ENCODE measurements at places on chromosomes 12 and 14. TPM values are rescaled to one million over a fixed set of nuclear protein-coding genes. Genes with fewer than 3 reads are reported as not detected.
A peak's percentile ranks its signal among the peaks of the same experiment; 100 is the strongest.

DNA sequence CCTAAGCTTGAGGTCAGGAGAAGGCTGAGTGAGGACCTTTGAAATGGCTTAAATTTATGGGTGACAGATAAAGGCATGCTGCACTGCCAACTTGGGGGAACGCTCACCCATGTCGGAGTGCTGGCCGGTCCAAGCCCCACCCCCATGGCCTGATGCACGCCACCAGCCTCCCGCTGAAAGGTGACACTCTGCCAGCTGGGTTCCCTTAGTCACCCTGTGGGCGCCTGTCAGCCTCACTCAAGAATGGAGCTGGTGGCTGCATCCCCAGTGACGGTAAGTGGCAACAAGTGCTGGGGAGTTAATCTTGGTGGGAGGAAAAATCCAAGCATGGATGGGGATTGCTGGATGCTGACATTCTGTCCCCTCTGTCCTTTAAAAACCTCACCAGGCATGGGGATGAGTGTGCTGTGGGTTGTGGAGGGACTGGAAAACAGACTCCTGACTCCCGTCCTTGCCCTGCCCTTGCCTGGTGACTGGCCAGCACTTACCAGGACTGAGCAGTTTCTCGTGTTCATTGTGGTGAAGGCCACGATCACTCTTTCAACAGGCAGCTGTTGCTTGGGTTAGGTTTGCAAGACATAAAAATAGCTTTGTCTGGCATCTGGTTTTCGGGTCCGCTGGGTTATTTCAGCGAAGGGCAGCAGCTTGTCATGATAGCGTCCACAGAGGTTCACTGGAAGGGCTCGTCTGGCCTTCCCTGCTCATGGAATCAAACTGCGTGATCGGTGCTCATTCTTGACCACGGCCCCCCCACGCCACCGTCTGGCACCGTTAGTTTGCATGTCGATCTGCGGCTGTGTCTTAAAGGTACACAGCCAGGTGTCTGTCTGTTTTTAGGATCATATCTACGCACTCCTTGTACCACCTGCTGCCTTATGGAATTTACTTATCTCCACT, 15.0 kb downstream of the ACACB start:
- H3K27ac ChIP-seq: no peak overlapping the region
- H3K4me3 ChIP-seq: no peak overlapping the region
- H3K36me3 ChIP-seq: no peaks in the 10 kb centered on the region
- H3K27me3 ChIP-seq: peaks cover 19% of the 10 kb centered on the region
- H3K4me1 ChIP-seq: no peaks in the 10 kb centered on the region
- no peak for DNase-seq

Gene ADSS1
- total RNA-seq: 3.7 TPM

- no peak for DNase-seq
- no peaks in the 10 kb centered on the region for H3K36me3 ChIP-seq
- no peaks in the 10 kb centered on the region for H3K4me1 ChIP-seq
- no peak overlapping the region for H3K4me3 ChIP-seq
Measured at GRCh38 chr14:63938198-63939005, 85.6 kb downstream of the SYNE2 start.

DNA sequence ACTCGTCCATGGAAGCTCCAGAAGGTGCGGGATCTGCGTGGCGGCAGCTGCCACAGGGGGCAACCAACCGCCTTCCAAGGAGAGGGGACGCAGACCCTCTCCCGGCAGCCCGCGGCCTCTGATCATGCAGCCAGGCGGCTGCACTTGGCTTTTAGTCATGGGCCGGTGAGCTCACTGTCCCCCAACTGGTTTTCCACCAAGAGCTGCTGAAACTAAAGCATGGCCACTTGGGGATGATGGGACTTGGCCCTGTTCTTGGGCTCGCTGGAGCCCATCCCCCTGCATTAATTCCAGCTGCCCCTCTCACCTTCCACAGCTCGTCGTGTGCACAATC, 39.1 kb downstream of the CCDC85C start:
- peaks cover 57% of the 10 kb centered on the region for H3K4me1 ChIP-seq
- DNase-seq: no peak
- no peak overlapping the region for H3K4me3 ChIP-seq
- no peaks in the 10 kb centered on the region for H3K27me3 ChIP-seq
- no peak overlapping the region for H3K27ac ChIP-seq

Gene PPP1R36
- total RNA-seq: 0.25 TPM

DNA sequence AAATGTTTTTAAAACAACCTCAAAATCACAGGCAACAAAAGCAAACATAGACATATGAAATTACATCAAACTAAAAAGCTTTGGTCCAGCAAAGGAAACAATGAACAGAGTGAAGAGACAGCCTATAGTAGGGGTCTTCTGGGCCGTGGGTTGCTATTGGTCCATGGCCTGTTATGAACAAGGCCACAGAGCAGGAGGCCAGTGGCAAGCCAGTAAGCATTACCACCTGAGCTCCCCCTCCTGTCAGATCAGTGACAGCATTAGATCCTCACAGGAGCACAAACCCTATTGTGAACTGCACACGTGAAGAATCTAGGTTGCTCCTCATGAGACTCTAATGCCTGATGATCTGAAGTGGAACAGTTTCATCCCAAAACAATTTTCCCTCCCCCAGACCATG, 174.0 kb downstream of the DIO2 start:
- H3K4me1 ChIP-seq: no peaks in the 10 kb centered on the region
- H3K36me3 ChIP-seq: no peaks in the 10 kb centered on the region
- no peak for DNase-seq
- H3K4me3 ChIP-seq: no peak overlapping the region
- H3K27me3 ChIP-seq: no peaks in the 10 kb centered on the region
- no peak overlapping the region for H3K27ac ChIP-seq

Gene OSGEP
- total RNA-seq: 28.8 TPM

Gene TOMM20L
- total RNA-seq: not detected

Gene CATSPERB
- total RNA-seq: not detected

Gene TBX5
- total RNA-seq: 20.1 TPM

Gene IQSEC3
- not detected for total RNA-seq

DNA sequence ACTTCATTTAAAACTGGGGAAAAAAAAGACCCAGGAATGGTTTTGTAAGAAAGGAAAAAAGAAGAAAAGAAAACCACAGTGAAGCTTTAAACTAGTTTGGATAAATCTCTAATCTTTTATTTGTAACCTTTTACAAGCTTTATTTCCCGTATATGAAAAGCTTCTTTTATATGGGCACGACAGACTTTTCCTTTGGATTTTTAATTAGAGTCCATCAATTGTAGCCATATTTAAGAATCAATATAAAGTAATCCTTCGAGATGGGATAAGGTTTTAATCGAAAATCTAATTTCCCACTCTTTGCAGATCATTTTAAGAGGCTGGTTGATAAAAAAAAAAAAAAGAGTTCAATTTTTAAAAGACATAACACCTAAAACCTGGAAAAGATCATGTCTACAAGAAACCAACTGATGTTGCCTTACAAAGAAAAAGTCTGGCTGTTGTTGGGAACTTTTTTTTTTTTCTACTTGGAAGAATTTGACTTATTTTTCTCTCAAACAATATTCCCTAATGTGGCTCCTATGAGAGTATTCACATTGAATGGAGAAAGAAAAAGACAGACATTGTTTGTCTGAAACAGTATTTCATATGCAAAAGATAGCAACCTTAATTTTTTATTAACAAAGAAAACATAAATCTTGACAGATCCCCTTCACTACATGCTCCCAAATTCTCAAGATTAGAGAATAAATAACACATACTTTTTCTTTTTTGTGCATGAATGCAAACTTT, 4.9 kb upstream of the OTX2 start:
- H3K36me3 ChIP-seq: peaks cover under 1% of the 10 kb centered on the region
- H3K27ac ChIP-seq: no peak overlapping the region
- no peak overlapping the region for H3K4me3 ChIP-seq
- no peak for DNase-seq
- H3K4me1 ChIP-seq: no peaks in the 10 kb centered on the region

Gene PAPOLA
- 133 TPM for total RNA-seq

Gene ADGRD1
- not detected for total RNA-seq

- H3K27ac ChIP-seq: no peak overlapping the region
- H3K4me1 ChIP-seq: no peaks in the 10 kb centered on the region
- DNase-seq: peak; percentile 66
- no peaks in the 10 kb centered on the region for H3K36me3 ChIP-seq
Measured at GRCh38 chr12:6178981-6179761, 21.0 kb upstream of the CD9 start.

- no peak overlapping the region for H3K27ac ChIP-seq
- no peaks in the 10 kb centered on the region for H3K36me3 ChIP-seq
- DNase-seq: peak; percentile 43
- H3K4me3 ChIP-seq: no peak overlapping the region
Measured at GRCh38 chr12:89959179-89959578, 250.5 kb upstream of the ATP2B1 start.

Gene RGS6
- total RNA-seq: not detected

DNA sequence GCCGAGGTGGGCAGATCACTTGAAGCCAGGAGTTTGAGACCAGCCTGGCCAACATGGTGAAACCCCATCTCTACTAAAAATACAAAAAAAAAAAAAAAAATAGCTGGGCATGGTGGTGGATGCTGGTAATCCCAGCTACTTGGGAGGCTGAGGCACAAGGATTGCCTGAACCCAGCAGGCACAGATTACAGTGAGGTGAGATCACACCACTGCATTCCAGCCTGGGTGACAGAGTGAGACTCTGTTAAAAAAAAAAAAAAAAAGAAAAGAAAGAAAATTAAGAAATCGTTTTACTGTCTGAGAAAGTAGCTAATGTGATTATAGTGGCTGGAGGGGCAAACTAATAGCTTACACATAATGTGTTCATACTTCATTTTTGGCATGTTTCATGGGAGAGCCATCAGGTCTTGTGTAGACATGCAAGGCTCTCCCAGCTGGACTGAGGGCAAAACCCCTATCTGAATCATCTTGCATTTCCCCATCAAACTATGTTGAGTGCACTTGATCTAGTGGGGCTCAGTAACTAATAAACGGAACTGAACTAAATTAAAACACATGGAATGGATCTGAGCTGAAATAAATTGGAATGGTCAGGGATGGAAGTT, 16.2 kb downstream of the KIF21A start:
- H3K4me3 ChIP-seq: no peak overlapping the region
- no peaks in the 10 kb centered on the region for H3K27me3 ChIP-seq
- DNase-seq: no peak
- H3K4me1 ChIP-seq: no peaks in the 10 kb centered on the region
- no peaks in the 10 kb centered on the region for H3K36me3 ChIP-seq

Gene C1S
- 28.8 TPM for total RNA-seq

Gene KLHL42
- 22.6 TPM for total RNA-seq

Gene KRT1
- not detected for total RNA-seq

- peak overlapping the region; percentile 78 for H3K27ac ChIP-seq
- peaks cover 36% of the 10 kb centered on the region for H3K4me1 ChIP-seq
- peak overlapping the region; percentile 85 for H3K4me3 ChIP-seq
- H3K27me3 ChIP-seq: peaks cover 7% of the 10 kb centered on the region
- H3K36me3 ChIP-seq: 0 out of 2 replicates have a peak, but pooled peaks cover 4% of the 10 kb centered on the region
- peak; percentile 53 for DNase-seq
Measured at GRCh38 chr12:8697120-8697475, 693 bp upstream of the RIMKLB start.

DNA sequence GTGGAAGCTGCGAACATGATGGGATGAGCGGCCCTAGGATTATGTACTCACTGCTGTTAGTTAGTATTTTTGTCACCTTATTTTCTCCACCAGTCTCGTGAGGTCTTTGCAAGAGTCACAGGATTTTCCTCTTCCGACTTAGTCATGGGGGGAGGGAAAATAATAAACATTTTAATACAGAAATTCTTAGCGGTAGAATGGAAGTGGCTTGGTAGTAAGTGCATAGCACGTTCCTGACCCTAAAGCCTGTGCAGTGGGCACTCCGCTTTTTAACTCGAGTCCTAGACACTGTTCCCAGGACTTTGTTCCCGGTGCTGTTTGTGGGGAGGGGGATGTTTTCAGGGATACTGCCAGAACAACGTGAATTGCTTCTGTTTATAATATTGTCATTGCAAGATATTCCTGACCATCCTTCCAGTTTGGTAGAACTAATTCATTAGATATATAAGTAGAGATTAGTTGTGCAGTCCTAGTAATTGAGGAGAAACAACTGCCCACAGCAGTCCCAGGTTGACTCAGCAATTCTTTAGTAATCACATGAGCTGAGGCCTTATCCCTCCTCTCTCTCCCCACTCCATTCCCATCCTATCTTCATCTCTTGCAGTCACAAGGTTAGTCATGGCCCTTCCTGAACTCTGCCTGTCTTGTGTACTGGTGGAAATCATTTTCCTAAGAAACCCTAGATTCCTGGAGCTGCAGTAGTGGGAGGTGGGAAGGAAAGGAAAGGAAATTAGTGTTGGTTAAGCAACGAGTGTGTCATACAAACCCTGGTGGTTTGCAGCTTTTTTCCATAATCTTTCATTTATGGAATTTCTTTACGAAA, 799 bp downstream of the SLC38A6 start:
- no peaks in the 10 kb centered on the region for H3K27me3 ChIP-seq
- no peak overlapping the region for H3K27ac ChIP-seq
- DNase-seq: peak; percentile 77
- H3K4me1 ChIP-seq: no peaks in the 10 kb centered on the region
- H3K4me3 ChIP-seq: no peak overlapping the region

DNA sequence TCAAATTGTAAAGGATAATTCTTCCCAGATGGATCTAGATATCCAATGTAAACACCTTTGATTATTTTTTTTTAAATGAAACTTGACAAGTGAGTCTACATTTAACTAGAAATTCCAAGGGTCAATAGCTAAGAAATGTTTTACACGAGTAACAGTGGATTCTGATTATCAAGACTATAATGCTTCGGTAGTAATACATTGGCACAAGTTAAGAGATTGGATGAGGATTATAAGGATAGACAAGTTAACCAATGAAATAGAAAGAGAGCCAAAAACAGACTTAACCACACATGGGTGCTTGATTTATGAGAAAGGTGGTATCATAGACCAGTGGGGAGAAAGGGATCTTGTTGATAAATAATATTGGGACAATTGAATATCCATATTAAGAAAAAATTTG, 40.3 kb upstream of the PCED1B start:
- H3K27me3 ChIP-seq: no peaks in the 10 kb centered on the region
- 0 out of 2 replicates have a peak, but pooled peaks cover 8% of the 10 kb centered on the region for H3K36me3 ChIP-seq
- no peak overlapping the region for H3K27ac ChIP-seq
- no peak for DNase-seq
- H3K4me3 ChIP-seq: no peak overlapping the region
- peaks cover 32% of the 10 kb centered on the region for H3K4me1 ChIP-seq

GRCh38 chr12:125189502-125189901, 124.3 kb downstream of the AACS start:
- H3K27me3 ChIP-seq: peaks cover 38% of the 10 kb centered on the region
- no peak overlapping the region for H3K4me3 ChIP-seq
- H3K27ac ChIP-seq: no peak overlapping the region
- H3K4me1 ChIP-seq: peaks cover 13% of the 10 kb centered on the region
- H3K36me3 ChIP-seq: no peaks in the 10 kb centered on the region
- no peak for DNase-seq

DNA sequence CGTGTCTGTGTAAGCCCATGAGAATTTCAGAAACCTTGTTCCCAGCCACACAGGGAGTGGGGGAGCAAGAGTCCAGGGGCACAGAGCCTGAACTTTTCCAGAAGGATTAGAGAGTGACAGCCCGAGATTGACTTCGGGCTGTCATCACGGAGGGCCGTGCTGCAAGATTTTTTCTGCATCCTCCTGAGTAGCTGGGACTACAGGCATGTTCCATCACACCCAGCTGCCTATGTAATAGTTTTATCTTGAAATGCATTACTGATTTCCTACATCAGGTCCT, 14.4 kb downstream of the EVL start:
- peaks cover 13% of the 10 kb centered on the region for H3K27me3 ChIP-seq
- H3K4me3 ChIP-seq: no peak overlapping the region
- no peak overlapping the region for H3K27ac ChIP-seq
- no peaks in the 10 kb centered on the region for H3K36me3 ChIP-seq
